ENCODE measurements at places on chromosomes 11 and 22.

GRCh38 chr11:62143727-62144126, 19.9 kb downstream of the INCENP start:
- no peak for DNase-seq

DNA sequence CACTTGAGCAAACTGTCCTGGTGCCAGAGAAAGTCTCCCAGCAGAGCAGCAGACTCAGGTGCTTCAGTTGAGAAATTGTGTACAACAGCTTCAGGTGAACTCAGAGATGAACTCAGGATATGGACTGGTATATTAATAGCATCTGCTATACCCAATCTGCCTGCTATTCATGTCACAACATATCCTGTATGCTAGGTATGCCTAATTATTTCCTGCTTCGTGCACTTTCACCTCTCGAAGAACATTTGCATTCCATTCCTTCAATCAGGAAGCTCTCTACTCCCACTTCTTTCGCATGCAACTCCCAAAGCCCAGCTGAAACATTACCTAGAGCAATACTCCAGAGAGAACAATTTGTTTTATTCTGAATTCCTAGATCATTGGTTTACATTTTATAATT, 207.7 kb downstream of the KCNA4 start:
- DNase-seq = no peak

- no peak for DNase-seq
Observed at GRCh38 chr11:122695076-122695615, 39.6 kb downstream of the UBASH3B start.

- no peak for DNase-seq
Observed at GRCh38 chr11:83007909-83008580, 63.7 kb downstream of the RAB30 start.

DNA sequence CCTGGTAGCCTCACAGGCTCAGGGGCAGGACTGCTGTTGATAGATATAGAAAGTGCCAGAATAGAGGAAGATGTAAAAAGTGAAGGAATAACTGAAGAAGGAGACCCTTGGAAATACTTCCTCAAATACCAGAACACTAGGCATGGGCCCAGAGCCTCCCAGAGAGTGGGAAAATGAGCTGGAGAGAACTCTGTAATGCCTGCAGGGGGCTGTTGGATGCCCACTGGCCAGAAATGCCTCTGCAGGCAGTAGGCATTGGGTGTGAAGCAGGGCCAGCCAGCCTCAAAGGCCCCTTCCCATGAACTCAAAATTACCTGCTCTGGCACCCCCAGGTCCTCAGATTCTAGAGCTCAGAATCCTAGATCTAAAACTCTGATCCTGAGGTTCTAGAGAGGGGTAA, 15.1 kb downstream of the P2RY2 start:
- no peak for DNase-seq

- no peak for DNase-seq
Observed at GRCh38 chr11:102108734-102109440, 1.4 kb upstream of the YAP1 start.

DNA sequence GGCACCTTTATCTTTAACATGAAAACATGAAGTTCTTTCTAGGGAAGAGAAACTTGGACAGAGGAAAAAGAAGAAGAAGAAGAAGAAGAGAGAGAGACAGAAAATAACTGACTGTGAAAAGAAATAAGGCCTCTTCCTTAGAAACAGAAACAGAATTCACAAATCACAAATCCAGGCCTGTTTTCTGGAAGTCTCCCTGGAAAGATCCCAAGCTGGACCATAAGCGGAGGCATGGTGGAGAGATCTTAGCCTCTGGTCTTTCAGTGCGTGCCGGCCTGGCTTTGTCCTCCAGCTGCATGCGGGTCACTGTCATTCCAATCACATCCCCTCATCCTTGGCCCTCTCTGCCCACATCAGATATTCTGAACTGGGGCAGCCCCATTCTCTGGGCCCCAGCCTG, 6.9 kb downstream of the FXYD6 start:
- no peak for DNase-seq

- DNase-seq = no peak
Observed at GRCh38 chr11:64181506-64182411, 4.2 kb upstream of the STIP1 start.

DNA sequence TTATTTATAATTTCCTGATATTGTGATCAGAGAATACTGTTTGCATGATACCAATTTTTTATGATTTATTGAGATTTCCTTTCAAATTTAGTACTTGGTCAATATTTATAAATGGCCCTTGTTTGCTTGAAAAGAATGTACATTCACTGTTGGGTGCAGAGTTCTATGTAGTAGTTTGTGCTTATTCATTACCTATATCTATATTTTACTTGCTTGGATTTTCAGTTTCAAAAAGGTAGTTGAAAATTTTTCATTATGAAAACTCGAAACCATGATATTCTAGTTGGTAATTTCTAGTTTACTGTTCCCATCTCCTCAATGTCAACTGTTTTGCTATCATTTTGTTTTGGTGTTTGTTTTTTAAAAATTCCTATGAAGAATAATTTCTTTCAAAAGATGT, 155.7 kb downstream of the AASDHPPT start:
- no peak for DNase-seq

Measured in keratinocyte (primary cell).